ENCODE measurements at places on chromosomes 7 and 10.

- DNase-seq, result no peak
Measured at GRCh38 chr10:104816501-104816900, 175.4 kb downstream of the SORCS3 start.

- DNase-seq, result no peak
Measured at GRCh38 chr7:120452665-120453064, 179.7 kb downstream of the KCND2 start.

DNA sequence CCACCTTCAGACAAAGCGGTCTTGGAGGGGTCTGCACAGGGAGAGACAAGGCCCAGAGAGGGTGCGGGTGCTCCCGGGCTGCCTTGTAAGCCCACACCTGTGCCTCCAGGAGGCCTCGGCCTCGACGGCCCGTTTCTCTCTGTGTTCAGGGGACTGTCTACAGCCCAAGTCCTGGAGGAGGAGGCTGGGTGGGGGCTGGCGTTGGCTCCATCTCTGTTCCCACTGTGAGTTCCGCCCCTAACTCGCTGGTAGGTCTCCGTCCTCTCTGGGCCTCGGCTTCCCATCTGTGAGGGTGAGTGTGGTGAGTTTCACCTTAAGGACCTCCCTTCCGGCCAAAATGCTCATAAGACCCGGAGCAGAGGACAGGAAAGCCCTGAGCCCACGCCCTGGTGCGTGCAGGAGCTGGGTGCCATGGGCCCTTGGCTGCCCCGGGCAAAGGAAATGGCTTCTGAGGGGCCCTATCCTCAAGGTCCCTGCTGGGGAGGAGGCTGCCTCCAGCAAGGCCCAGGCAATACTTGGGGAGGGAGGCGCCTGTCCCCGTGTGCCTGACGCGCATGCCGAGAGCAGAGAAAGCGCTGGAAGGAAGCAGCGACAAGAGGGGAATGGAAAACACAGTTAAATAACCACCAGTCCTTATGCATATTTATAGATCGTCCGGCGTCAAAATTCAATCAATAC lies 276.8 kb downstream of the ELFN1 start:
- DNase-seq, result no peak

DNA sequence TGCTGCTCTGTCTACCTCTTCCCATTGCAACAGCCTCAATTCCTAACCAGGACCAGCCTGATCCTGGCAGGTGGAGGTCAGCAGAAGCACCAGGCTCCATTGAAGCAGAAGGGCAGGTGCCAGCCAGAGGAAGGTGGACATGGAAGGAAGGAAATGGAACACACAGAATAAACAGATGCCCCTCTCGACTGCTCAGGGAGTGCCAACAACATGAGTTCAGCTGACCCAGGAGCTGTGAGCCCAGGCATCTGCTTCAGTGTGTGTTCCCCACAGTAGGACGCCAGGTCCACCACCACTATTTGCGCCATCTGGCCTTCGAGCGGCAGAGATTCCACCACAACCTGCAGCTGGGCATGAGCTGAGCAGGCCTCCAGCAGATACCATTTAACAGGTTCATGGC lies 56.7 kb downstream of the GPAM start:
- DNase-seq, result no peak

- no peak for DNase-seq
Measured at GRCh38 chr7:104993217-104993862, 20.7 kb upstream of the KMT2E start.

- DNase-seq, result no peak
Measured at GRCh38 chr10:129570185-129570584, 103.1 kb downstream of the MGMT start.

- DNase-seq, result no peak
Measured at GRCh38 chr10:73889014-73889413, 14.7 kb upstream of the CAMK2G start.

GRCh38 chr10:100174699-100175677 lies 10.8 kb downstream of the ERLIN1 start:
- no peak for DNase-seq

DNA sequence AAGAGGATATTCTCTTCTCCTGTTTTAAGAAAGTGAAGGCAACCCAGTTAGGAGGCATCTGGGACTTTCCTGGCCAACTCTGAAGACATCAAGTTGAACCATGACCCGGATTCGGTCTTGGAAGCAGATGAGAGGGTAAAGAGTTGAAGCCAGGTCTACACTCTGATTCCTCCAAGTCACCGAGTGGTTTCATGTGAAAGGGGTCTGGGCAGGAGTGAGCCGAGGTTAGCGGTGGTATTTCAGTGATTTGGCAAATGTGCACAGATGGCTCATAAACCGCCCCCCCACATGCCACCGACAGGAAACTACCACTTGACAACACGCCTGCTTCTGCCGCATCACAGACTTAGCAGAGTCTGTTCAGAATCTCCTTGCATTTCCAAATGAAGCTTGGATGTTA lies 11.4 kb upstream of the REPIN1 start:
- DNase-seq, result no peak

DNA sequence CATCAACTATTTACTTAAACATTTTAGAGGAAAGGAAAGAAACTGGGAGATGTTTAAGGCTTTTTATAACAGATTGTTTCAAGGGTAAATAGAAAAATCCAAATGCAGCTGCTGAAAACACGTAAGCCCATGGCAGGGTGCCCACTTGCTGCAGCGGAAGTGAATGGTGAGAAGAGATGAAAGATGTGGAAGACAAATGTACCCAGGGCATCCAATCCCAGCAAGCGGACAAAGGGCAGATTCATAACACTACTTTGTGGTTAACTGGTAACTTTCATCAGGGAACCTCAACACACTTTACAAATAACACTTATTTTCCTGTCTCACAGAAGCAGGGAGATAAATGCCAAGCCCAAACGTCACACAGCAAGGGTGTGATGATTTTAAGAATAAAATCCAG lies 358.4 kb downstream of the KCNMA1 start:
- no peak for DNase-seq

DNA sequence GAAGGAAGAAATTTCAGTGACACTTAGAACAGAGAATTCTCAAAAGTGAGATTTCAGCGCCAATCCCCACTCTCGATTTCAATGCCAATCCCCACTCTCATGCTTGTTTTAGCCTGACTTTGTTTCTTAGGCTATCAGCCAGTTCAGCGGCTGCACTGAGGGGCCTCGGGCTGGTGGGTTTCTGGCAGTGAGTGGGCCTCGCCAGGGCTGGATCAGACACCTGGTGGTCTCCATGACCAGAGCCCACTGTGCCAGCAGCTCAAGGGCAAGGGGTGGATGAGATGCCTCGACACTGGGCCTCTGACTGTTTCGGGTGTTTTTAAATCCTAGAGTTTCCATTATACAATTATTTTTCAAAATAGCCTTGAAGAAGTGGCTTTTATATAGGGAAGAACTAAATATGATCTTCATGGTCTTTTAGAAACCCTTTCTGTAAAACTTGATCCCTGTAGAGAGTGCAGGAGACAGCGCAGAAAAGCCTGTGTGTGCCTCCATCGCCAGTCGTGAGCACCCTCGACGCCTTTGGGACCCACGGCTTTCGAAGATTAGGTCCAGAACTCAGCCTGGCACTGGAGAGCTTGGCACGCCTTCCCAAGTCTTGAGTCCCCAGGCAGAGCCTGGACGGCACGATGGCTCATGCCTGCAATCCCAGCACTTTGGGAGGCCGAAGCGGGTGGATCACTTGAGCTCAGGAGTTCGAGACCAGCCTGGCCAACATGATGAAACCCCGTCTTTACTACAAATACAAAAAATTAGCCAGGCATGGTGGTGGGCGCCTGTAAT lies 76.2 kb downstream of the INPP5A start:
- no peak for DNase-seq

GRCh38 chr10:12897278-12897677 lies 104.2 kb downstream of the CCDC3 start:
- no peak for DNase-seq

GRCh38 chr7:45543473-45543872 lies 30.7 kb upstream of the ADCY1 start:
- no peak for DNase-seq

DNA sequence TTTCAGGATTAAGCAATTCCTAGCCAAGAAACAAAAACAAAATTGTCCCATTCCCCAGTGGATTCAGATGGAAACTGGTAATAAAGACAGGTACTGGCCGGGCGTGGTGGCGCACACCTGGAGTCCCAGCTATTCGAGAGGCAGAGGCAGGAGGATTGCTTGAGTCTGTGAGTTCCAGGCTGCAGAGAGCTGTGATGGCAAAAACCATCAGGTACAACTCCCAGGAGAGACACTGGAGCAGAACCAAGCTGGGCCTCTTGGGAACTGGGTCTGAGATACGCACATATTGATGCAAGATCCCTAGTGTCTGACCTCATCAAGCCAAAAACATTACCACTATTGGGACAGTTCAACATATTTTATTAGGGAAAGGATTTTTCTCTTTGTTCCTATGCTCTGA lies 84.0 kb upstream of the ANLN start:
- no peak for DNase-seq

DNA sequence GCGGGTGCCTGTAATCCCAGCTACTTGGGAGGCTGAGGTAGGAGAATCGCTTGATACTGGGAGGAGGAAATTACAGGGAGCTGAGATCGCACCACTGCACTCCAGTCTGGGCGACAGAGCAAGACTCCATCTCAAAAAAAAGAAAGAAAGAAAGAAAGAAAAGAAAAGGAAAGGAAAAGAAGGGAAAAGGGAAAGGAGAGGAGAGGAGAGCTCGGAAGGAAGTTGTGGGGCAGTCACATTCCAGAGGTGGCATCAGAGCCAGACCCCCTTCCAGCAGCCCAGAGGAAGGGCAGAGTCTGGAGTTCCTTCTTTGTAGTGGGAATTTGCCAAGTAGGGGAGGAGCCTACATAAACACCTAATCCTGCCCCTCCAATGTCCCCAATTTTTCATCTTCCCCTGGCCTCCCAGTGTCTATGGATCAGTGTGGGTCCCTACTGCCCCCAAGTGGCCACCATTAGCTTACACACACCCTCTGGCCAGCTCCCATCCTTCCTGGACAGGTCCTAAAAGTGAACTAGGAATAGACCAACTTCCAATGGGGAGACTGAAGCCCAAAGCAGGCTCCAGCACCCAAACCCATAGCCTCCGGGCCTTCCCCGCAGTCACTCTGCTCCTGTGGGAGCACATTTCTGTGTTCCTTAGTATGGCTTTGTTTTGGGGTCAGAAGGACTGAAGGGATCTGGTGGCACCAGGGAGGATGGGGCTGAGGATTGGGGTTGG lies 39.6 kb upstream of the HSPB1 start:
- DNase-seq, result peak; percentile 69

DNA sequence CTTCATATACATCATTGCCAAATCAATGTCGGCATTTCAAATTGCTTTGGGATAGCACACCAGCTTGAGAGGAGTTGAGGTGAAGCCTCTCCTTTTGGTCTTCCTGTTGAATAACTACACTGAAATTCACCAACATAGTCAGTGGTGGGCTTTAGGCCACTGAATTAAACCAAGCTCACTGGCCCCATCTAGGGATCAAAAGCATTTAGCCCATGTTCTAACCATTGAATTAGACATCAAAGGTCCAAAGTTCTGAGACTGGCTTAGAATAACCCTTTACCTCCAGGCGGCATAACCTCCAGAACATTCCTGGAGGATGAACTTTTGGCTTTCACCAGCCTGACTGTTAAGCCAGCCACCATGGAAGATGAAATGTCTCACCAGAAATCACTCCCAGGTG lies 54.6 kb downstream of the BPGM start:
- no peak for DNase-seq

GRCh38 chr7:2730846-2731770 lies 43.1 kb downstream of the AMZ1 start:
- no peak for DNase-seq

DNA sequence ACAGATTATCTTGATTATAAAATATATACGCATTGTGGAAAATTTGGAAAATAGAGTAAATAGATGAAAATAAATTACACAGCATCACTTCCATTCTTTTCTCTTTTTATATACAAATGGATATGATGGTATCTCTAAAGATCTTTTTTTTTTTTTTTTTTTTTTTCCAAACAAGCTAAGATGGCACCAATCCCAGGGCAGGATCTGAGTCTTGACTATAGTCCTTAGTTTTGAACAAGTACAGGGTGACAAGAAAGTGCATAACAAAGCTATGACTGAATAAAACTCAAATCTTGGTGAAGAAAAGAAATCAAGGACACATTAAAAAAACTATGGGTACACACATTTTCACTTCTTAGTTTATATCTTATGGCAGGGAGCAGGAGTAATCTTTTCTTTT lies 42.6 kb upstream of the FAM133B start:
- no peak for DNase-seq

GRCh38 chr10:26410356-26410755 lies 27.8 kb upstream of the APBB1IP start:
- DNase-seq, result no peak

GRCh38 chr10:74937266-74937856 lies 111.0 kb downstream of the KAT6B start:
- no peak for DNase-seq

- DNase-seq, result no peak
Measured at GRCh38 chr7:50369143-50370026, 64.9 kb downstream of the IKZF1 start.

GRCh38 chr7:157335236-157335635 lies 1.6 kb upstream of the DNAJB6 start:
- DNase-seq, result no peak

Measured in H1 (cell line).